ENCODE measurements at places on chromosomes 16 and 17.

DNA sequence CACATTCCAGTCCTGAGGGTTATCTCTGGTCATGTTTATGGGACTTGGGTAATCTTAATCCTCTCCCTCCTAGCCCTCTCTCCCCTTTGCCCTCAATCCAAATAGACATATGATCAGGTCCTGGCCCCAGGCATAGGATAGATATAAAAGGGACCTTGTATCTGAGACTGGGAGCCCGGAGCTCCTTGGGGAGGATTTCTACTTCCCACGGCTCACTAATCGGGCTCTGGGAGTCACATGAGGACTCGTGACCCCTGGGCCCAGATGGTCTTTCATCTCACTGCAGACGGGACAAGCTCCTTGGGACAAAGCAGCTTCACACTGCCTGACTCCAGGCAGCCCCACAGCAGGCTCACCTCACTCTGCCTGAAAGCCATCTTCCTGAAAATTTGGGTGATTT, 57.8 kb upstream of the LYRM9 start:
- no peak for DNase-seq

DNA sequence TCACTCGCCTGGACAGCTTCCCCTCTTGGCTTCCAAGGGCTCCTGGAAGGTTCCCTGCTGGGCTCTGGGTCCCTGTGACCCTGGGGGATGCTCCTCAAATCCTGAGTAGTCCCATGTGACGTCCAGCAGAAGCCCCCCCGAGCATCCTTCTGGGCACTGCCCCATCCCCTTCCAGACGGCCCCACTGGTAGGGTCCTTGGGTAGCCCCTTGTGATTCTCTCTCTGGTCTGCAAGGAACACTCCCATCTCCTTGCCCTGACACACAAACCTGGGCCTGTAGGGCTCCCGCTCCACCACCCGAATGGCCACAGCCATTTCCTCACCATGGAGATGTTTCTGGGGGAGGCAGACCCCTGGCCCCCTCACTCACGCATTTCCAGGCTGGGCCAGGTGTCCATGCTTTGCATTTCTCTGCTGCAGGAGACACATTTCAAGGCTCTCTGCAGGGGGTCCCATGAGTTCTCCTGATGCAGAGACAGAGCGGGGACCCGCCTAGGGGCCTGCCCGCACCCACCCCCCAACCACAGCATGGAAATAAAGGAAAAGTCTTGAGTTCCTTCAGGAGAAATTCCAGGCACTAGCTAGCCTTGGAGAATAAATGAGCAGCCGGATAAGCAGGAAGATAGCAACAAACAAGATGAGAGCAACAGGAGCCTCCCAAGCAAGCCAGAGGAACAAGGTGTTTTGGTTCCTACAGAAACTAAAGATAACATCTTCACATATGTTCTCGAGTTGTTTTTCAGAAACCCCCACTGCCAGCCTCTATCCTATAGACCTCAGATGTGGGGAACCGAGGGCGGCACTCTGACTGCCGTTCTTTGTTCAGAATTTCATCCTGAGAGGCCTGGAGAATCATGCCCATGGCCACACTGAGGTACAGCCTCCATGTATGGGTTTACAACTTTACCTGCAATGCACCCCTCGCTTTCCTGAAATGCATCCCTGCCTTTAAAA, 128.8 kb downstream of the MGAT5B start:
- DNase-seq, result no peak

GRCh38 chr17:7632492-7632894, 2.6 kb downstream of the SHBG start:
- no peak for DNase-seq

GRCh38 chr17:61221181-61221580, 178.5 kb upstream of the TBX2 start:
- no peak for DNase-seq

- DNase-seq, result no peak
Observed at GRCh38 chr17:8650119-8650499, 19.6 kb upstream of the MYH10 start.

DNA sequence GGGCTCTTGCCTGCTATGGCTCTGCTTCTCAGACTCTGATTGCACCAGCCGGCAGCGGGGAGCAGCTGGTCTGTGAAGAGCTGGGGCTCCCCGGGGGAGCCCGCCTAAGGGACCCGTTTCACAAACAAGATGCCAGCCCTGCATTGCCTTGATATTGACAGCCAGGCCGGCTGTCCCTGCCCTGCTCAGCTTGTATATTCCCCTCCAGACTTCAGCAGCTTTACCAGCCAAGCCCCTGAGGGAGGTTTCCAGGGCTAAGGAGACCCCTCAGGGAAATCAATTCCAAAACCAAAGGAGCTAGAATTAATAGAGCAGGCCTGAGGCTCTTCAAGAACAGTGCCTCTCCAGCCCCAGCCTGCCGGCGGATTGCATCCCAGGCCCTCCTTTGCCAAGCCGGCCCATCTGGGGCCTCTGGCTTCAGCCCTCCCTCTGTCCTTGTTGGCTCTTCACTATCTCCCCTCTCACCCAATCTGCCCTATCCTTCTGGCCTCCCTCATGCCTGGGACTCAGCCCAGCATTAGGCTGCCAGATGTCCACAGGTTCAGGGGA, 5.7 kb downstream of the CALB2 start:
- no peak for DNase-seq

- no peak for DNase-seq
Observed at GRCh38 chr16:81600275-81600674, 155.7 kb downstream of the CMIP start.

DNA sequence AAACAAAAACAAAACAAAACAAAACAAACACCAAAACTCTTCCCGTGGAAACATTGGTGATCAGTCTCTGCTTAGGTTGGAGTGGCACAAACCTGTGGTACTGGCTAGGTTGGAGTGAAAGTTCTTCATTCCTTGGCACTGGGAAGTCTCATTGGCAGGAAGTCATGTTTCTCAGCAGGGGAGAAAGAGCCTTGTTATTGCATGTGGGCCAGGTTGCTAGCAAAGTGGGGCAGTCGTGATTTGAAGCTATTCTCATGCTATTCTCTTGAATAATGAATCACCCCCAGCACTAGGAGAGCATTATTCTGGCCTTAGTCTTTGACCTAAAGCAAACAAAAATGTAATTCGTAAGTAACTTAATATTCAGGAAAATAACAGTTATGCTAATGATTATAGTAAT, 24.3 kb upstream of the B4GALNT2 start:
- DNase-seq, result no peak

DNA sequence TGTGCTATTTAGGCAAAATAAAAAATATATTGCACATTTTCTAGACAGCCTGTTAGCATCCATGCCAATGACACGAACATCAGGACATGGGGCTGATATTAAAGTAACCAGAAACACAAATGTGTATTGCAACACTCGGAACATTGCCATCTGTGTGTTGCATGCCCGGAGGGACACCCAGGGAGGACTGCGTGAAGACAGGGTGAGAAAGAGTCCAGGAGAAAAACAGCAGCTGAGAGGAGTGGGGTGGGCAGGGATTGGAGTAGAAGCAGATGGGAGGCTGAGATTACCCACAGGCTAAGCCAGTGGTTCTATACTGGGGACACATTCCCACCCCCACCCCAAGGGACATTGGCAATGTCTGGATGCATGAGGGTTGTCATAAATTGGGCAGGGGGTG, 114.8 kb downstream of the GRIN2A start:
- no peak for DNase-seq

DNA sequence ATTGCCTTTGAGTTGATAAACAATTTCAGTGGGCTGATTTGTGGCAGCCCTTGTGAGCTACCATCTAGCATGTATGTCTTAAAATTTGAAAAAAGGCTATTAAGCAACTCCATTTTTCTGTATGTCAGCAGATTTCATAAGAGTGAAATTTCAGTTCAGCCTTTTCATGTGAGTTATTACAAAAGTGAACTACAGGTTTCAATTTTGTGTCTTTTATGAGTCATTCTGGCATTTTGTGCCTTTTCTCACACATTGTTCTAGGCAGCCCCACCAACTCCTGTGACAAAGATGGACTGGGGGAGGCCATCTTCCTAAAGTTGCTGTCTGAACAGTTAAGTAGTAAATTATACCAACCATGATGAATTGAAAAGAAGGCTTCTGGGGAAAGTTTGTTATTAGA, 52.1 kb downstream of the USP10 start:
- peak; percentile 42 for DNase-seq

GRCh38 chr17:82890339-82890730, 50.5 kb upstream of the ZNF750 start:
- no peak for DNase-seq

GRCh38 chr16:30185683-30186421, 2.5 kb downstream of the CORO1A start:
- DNase-seq, result peak; percentile 76

DNA sequence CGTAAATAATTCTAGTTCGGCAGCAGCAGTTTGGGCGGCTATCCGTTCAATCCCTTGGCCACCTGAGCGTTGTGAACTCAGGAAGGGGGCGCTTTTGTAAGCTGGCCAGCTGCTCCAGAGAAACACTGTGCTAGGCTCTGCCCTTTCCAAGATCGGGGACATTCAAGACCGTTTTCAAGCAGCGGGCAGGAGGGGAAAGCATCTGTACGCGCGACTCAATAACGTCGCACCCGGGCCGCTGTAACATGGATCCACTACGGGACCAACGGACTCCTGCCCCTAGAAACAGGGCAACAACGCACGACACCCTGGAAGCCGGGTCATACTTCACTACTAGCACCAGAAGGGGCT, 463 bp downstream of the TOP2A start:
- DNase-seq, result no peak

DNA sequence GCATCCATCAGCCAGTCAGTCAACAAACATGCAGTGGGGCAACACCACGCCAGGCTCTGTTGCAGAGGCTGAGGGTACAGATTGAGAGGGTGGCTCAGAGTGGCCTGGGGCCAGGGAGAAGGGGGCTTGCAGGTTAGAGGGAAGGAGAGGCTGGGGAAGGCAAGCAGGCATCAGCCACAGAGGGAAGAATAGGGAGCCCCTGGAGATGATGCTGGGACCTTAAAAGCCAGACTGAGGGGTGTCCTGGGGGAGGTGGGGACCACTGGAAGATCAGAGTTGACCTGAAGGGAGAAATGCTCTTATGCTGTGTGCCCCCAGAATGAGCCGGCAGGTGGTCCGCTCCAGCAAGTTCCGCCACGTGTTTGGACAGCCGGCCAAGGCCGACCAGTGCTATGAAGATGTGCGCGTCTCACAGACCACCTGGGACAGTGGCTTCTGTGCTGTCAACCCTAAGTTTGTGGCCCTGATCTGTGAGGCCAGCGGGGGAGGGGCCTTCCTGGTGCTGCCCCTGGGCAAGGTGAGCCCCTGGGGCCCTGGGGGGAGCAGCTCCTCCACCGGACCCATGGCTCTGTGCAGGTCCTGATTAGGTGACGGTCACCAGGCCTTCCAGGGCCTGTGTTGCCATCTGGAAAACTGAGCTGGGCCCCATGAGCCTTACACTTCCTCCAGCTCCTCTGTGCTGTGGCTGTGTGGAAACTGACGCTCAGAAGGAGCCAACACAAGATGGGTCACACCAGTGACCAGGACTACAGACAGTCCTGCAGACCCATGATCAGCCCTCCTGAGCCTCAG, 1.7 kb downstream of the CORO1A start:
- DNase-seq, result peak; percentile 21

DNA sequence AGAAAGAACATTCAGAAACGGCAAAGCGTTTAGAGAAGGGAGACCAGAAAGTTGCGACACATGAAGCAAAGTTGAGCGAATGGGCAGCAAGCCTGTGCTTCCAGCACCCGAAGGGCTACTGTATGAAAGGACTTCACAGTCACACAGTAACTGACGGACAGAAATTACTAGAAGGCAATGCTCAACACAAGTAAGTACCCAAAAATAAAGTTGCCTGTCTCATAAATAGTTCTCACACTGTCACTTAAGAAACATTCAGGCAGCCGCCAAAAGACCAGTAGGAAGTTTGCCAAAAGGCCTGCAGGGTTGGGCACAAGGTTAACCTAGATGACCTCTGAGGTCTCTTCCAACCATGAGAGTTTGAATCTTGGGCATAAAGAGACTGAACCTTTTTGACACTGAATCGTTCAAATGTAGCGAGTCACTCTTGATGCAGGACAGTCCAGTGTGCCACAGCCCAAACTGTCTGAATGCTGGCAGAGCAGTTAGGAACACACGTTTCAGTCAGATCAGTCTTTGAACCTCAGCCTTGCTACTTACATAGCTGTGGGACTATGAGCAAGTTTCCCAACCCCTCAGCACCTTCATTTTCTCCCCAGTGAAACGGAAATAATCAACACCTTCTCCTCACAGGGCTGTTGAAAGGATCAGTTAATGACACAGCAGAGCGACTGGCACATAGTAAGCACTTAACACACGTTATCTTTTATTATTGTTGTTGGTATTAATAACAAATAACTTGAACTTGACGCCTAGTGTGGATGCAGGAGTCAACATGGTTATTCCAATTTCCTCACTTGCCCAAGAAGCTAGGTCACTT, 10.4 kb downstream of the NCBP3 start:
- no peak for DNase-seq

- DNase-seq, result no peak
Observed at GRCh38 chr17:19748807-19749193, 702 bp upstream of the ALDH3A1 start.

- DNase-seq, result no peak
Observed at GRCh38 chr16:11452746-11453389, 107.6 kb downstream of the RMI2 start.

GRCh38 chr16:4087099-4087885, 28.9 kb downstream of the ADCY9 start:
- no peak for DNase-seq

DNA sequence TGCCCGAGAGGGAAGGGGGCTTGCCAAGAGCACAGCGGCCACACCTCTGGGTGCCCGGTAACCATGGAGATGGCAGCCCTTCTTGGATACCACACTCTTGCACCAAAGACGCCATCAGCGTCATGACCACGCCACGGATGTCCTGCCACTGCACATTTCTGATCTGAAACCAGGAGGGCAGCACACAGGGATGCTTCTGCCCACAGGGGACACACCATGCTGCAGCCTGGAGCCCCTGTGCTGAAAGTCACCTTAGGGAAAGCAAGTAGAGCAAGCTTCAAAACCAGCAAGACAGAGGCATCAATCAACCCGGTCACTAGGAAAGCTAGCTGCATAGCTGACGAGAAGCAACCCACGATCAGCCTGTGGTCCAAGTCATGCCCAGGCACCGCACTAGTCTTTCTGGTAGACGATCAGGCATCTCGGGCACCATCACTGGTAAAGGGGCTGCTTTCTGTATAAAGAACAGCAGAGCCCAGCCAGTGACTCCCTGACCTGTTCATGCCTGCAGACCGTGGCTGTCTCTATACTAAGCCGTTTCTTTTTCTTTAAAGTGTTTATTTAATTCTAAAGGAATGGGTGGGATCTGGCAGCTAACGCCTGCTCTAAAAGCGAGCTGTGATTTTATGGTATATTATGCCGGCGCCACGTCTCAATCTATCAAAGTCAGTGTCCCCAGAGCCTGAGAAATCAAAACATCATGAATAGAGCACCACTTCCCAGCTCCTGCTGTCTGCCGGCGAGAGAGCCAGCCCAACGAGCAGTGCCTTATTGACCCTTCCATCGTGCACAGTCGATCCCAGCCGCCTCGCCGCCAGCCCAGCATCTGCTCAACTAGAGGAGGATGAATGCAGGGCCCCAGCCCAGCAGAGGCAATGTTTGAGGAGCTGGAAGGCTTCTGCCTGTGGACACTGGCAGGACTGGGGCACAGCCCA, 244.7 kb downstream of the RBFOX3 start:
- DNase-seq, result no peak
